ENCODE measurements at places on chromosomes 12 and 14.

- DNase-seq: peak; percentile 26
Measured at GRCh38 chr12:89353188-89353822, 1.0 kb upstream of the DUSP6 start.

DNA sequence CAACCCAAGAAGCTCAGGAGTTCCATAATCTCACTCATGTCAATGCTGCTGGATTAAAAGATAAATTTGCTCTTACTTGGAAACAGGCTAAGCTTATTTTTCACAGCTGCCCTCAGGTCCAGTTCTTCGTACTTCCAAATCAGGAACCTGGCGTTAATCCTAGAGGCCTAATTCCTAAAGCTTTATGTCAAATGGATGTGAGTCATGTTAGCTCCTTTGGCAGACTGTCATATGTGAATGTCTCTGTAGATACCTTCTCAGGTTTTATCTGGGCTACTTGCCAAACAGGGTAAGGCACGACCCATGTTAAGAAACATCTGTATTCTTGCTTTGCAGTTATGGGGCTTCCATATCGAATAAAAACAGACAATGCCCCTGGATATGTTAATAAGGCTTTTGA lies 504.6 kb downstream of the ALG10 start:
- DNase-seq: no peak

DNA sequence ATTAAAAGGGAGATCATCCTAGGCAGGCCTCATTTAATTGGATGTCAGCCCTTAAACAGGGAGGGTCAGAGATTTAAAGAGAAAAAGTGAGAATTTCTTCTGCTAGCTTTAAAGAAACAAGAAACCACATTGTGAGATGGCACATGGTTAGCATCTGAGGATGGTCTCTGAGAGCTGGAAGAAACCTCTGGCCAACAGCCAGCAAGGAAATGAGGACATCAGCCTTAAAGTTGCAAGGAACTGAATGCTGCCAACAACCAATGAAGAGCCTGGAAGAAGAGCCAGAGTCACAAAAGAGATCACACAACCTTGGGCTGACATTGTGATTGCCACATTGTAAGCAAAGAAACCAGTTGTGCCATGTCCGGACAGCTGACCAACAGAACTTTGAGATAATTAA lies 17.5 kb upstream of the FAR2 start:
- no peak for DNase-seq

GRCh38 chr14:79809849-79810612 lies 401.3 kb downstream of the DIO2 start:
- no peak for DNase-seq

- DNase-seq: no peak
Measured at GRCh38 chr14:63504648-63505047, 38.5 kb downstream of the PPP2R5E start.

- no peak for DNase-seq
Measured at GRCh38 chr12:13091832-13092231, 11.6 kb downstream of the GSG1 start.

DNA sequence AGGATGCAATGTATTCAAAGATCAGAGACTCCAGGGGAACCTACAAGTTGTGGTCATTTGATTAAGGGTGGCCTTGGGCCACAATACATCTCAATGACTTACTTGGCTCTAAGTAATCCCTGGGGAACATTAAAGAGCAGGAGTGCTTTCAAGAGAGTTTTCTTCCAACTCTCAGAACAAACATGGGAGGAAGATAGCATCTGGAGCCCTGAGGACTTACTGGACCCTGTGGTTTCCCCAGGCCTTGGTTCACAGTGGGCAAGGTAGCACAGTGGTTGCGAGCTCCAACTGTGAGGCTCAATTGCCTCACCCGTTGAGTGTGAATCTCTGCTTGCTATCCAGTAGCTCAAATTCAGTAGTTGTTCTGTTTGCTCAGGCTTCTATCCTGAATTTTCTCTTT lies 32.4 kb downstream of the STXBP6 start:
- DNase-seq: no peak

- DNase-seq: no peak
Measured at GRCh38 chr12:49809906-49810389, 18.3 kb downstream of the NCKAP5L start.

- peak; percentile 98 for DNase-seq
Measured at GRCh38 chr12:57087010-57087690, 1.8 kb upstream of the NAB2 start.

DNA sequence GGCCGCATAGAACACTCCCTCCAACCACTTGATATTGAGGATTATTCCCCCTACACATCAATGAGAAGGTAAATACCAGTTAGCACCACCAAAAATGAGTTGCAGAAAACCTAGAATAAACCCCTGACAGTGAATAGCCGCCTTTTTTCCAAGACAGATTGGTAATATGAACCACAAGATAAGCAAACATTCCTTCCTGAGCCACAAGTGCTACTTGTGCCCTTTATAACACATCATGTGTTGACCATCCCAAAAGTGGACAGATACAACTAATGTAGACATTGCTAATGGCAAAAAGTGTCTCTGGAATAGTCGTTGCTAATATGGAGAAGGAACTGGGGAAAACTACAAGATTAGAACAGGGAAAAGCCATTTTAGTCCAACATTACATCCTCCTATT lies 17.2 kb downstream of the NOXRED1 start:
- no peak for DNase-seq

DNA sequence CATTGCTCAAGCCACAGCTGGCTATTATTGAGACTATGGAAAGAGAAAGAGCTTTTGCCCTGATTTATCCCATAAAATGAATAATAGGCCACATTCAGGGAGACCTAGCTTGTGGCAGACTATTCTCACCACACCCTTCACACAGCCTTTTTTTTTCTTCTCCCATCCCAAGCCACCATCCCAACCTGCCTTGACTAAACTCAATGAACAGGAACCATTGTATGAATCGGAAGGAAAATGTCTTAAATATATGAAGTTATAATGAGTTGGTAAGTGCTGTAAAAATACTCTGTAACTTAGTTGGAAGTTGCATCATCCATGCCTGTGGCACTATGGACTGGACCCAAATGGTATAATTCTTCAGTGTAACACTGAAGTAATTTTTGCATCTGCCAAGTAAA lies 338.4 kb downstream of the RAD51B start:
- DNase-seq: no peak

GRCh38 chr14:31965071-31965734 lies 111.9 kb upstream of the ARHGAP5 start:
- no peak for DNase-seq

- DNase-seq: no peak
Measured at GRCh38 chr12:124045671-124046455, 72.8 kb downstream of the ZNF664 start.

GRCh38 chr12:23659131-23659530 lies 290.3 kb downstream of the SOX5 start:
- no peak for DNase-seq

- DNase-seq: no peak
Measured at GRCh38 chr12:1503281-1503711, 91.1 kb downstream of the FBXL14 start.

DNA sequence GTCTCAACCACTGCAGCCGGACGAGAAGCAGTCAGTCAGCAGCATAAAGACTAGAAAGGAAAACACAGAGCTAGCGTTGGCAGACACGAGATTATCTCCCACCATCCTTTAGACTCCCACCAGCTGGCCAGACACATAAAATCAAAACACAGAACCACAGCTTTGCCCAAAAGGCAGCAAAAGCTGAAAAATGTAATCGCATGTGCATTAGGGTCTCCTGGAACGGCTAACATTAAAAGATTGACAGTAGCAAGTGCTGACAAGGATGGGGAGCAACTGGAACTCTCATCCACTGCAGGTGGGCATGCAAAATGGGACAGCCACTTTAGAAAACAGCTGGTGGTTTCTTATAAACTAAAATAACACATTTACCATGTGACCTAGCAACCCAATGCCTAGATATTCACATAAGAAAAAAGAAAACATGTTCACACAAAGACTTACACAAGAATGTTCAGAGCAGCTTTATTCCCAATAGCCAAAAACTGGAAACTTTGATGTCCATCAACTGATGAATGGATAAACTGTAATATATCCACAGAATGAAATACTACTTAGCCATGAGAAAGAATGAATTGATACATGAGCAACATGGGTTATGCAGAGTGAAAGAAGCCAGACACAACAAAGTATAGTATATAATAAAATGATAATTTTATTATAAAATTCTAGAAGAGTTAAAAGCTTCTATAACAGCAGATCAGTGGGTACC lies 37.7 kb downstream of the NCOR2 start:
- DNase-seq: no peak
